ENCODE measurements at places on chromosomes 4 and X. TPM values are rescaled to one million over a fixed set of nuclear protein-coding genes. Genes with fewer than 3 reads are reported as not detected.
A peak's percentile ranks its signal among the peaks of the same experiment; 100 is the strongest.

DNA sequence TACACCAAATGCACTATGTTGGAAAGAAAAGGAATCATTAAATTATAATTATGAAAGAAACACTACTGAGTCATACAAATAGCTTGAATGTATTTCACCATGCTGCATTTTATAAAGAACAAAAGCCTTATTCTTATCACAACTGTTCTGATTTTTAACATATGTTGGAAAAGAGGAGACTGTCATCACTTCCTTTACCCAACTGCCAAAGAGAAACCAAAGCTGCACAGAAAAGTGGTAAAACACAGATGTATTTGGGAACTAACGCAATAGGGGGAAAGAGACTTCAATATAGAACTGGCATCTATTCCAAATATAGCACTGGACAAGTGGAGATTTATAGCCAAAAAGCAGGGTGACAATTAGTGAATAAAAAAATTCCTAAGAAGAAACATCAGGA, 181.0 kb downstream of the SPANXN3 start:
- no peaks in the 10 kb centered on the region for H3K36me3 ChIP-seq
- no peak for DNase-seq
- no peaks in the 10 kb centered on the region for H3K27me3 ChIP-seq
- H3K4me3 ChIP-seq, result no peak overlapping the region
- H3K27ac ChIP-seq, result no peak overlapping the region
- no peaks in the 10 kb centered on the region for H3K4me1 ChIP-seq

DNA sequence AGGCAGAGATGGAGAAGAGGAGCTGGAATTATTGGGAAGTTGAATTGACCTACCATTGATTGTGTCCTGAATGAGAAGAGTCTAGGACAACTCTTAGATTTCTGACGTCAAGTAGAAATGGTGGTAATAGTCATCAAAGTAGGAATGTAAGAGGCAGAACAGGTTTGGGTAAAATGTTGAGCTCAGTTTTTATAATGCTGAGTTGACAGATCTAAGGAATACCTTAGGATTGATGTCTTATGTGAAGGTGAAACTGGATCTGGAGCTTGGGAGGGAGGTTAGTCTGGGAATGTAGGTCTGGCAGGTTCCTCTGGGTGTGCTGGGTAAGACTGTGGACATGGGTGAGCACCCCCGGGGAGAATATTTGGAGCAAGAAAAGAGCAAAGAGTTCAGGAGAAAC, 31.9 kb downstream of the JADE1 start:
- peak overlapping the region; percentile 76 for H3K27ac ChIP-seq
- H3K4me3 ChIP-seq, result no peak overlapping the region
- peaks cover 10% of the 10 kb centered on the region for H3K36me3 ChIP-seq
- H3K27me3 ChIP-seq, result no peaks in the 10 kb centered on the region

Gene KLF8
- 9.6 TPM for total RNA-seq

DNA sequence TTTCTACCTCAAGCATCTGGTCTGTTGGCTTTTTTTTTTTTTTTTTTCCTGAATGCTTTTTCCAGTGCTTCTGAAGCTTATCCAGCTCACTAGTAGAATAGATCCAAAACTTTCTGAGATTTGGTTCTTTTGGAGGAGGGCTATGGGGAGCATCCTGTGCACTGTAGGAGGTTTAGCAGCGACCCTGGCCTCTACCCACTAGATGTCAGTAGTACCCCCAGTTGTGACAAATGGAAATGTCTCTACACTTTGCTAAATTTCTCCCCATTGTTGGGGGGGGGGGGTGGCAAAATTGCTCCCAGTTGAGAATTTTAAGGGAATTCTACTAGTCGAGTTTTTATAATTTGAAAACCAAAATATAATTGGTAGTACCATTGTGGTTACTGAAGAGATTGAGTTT, 23.0 kb upstream of the PPA2 start:
- H3K36me3 ChIP-seq, result no peaks in the 10 kb centered on the region
- H3K27me3 ChIP-seq, result no peaks in the 10 kb centered on the region
- DNase-seq, result no peak
- no peaks in the 10 kb centered on the region for H3K4me1 ChIP-seq
- no peak overlapping the region for H3K27ac ChIP-seq

Gene N4BP2
- 38.9 TPM for total RNA-seq

Gene DYNLT3
- total RNA-seq, result 13.0 TPM

DNA sequence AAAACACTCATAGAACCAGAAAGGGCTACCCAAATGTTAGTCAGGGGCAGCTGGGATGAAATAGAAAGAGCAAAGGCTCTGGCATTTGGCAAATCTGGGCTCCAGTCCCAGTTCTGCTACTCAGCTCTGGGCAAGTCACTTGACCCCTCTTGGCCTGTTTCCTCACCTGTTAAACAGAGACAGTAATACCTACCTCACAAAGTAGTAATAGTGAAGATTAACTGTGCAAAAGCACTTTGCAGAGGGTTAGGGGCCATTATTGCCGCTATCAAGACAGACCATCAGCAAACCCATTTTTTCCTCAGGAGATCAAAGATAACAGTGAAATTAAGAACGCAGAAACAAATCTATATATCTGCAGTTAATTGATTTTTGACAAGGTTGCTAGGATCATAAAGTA, 20.6 kb downstream of the ZBTB33 start:
- H3K36me3 ChIP-seq, result no peaks in the 10 kb centered on the region
- no peak for DNase-seq
- H3K4me3 ChIP-seq, result no peak overlapping the region
- peaks cover 18% of the 10 kb centered on the region for H3K4me1 ChIP-seq

Gene RAPGEF2
- 49.4 TPM for total RNA-seq

DNA sequence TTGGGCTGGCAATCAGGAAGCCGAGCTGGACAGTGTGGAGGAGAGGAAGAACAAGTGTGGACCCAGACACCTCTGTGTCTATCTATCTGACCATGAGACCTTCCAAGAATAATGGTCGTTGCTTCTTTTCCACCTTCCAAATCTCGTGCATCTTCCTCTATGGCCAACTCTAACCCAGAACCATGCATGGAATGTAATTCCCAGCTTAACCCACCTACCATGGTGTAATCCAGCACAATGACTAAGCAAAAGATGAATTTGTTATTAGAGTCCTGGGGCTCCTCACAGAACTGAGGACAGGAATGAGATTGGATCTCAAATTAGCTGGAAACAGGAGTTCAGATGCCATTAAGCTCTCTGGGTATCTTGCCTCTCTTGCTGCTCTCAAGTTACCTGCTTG, 17.4 kb upstream of the TMEM184C start:
- peaks cover 20% of the 10 kb centered on the region for H3K4me1 ChIP-seq
- H3K27ac ChIP-seq, result no peak overlapping the region
- no peaks in the 10 kb centered on the region for H3K36me3 ChIP-seq
- no peak overlapping the region for H3K4me3 ChIP-seq
- H3K27me3 ChIP-seq, result no peaks in the 10 kb centered on the region
- no peak for DNase-seq

GRCh38 chr4:78766026-78766425, 10.1 kb upstream of the BMP2K start:
- no peak overlapping the region for H3K4me3 ChIP-seq
- no peak overlapping the region for H3K27ac ChIP-seq
- H3K4me1 ChIP-seq, result peaks cover 5% of the 10 kb centered on the region
- H3K36me3 ChIP-seq, result no peaks in the 10 kb centered on the region
- no peaks in the 10 kb centered on the region for H3K27me3 ChIP-seq
- DNase-seq, result no peak

- no peak overlapping the region for H3K27ac ChIP-seq
- H3K27me3 ChIP-seq, result no peaks in the 10 kb centered on the region
- no peak overlapping the region for H3K4me3 ChIP-seq
- H3K4me1 ChIP-seq, result peaks cover 38% of the 10 kb centered on the region
- DNase-seq, result no peak
Measured at GRCh38 chr4:173212379-173212778, 43.8 kb downstream of the GALNT7 start.

Gene CTAG2
- total RNA-seq, result not detected

Gene CT45A10
- total RNA-seq, result not detected

DNA sequence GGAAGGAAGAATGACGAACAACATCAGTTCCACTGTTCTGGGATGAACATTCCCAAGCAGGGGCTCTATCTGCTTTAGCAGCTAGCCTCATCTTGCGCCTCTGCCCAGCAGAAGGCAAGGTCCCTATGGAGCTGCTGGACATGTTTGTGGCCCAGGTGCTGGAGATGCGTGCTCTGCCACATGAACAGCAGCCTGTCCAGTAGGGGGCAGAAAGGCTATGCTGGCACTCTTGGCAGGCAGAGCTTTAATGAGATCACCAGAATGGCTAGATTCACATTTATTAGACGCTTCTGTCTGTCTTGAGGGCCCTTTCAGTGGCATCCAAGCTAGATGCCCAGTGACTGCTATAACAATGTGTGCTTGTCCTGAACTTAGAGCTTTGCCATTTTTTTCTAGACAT, 1826.0 kb downstream of the STIM2 start:
- H3K36me3 ChIP-seq, result no peaks in the 10 kb centered on the region
- no peak for DNase-seq
- no peaks in the 10 kb centered on the region for H3K4me1 ChIP-seq
- H3K4me3 ChIP-seq, result no peak overlapping the region
- no peak overlapping the region for H3K27ac ChIP-seq

GRCh38 chrX:78092296-78092695, 11.8 kb upstream of the PGK1 start:
- DNase-seq, result no peak
- H3K4me1 ChIP-seq, result no peaks in the 10 kb centered on the region
- H3K27me3 ChIP-seq, result no peaks in the 10 kb centered on the region
- no peaks in the 10 kb centered on the region for H3K36me3 ChIP-seq
- no peak overlapping the region for H3K4me3 ChIP-seq
- no peak overlapping the region for H3K27ac ChIP-seq

DNA sequence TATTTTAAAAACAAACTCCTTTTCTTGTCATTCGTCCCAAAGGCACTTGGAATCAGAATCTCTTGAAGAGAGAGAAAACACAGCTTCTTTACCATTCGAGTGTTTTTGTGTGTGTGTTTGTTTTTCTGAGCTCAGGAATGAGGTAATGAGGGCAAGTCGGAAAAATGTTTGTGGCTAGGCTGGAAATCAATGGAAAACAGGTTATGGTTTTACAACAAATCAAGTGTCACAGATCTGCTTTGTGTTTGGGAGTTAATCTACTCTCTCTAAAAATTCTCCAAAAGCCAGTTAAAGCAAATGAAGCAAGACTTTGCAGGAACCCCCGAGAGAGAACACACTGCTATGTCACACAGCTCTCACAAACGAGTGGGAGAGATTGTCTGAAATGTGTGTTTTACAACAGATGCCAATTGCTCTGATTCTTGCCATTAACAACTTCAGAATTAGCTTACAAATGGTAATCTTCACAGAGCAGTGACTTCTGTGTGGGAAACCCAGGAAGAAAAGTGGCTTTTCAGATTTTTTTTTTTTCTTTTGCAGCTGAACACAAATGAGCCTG, 264.1 kb downstream of the CBLL2 start:
- no peaks in the 10 kb centered on the region for H3K27me3 ChIP-seq
- H3K27ac ChIP-seq, result no peak overlapping the region
- no peaks in the 10 kb centered on the region for H3K36me3 ChIP-seq
- DNase-seq, result no peak
- H3K4me1 ChIP-seq, result peaks cover 16% of the 10 kb centered on the region

Gene USP17L19
- not detected for total RNA-seq

DNA sequence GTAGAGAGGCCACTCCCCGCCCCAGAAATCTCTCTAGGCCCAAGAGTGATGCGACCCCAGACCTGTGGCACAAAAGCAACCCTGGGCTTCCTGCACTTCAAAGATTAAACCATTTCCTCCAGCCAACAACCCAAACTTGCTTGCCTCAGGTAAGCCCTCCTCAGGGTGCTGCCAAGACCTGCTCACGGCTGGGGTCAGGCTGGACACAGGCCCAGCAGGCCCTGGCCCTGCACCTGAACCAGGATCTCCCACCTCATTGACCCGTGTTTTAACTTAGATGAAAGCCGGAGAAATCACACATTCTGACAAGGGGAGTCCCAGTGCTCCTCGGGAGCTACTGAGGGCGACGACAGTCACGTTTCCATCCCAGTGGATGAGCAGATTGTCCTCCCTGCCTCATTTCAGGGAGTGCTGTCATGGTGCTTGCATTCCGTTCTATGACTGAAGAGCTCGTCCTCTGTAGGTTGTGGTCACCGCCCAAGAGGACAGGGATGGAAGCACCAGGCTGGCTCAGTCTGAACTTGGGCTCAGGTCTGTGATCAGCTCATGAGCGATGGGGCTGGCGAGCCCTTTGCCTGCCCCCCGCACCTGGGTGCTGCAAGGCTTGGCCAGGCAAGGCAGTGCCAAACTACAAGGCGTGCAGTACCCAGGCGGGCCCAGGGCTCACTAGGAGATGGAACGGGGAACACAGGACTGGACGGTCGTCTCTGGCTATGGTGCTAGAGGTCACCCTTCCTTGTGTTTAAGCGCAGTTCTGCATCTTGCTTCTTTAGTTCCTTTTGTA, 25.9 kb downstream of the WDR1 start:
- no peaks in the 10 kb centered on the region for H3K27me3 ChIP-seq
- peaks cover 40% of the 10 kb centered on the region for H3K36me3 ChIP-seq
- H3K4me1 ChIP-seq, result peaks cover 21% of the 10 kb centered on the region
- no peak for DNase-seq
- H3K27ac ChIP-seq, result no peak overlapping the region

GRCh38 chrX:39052751-39053150, 251.5 kb downstream of the MID1IP1 start:
- no peak overlapping the region for H3K4me3 ChIP-seq
- no peaks in the 10 kb centered on the region for H3K36me3 ChIP-seq
- no peaks in the 10 kb centered on the region for H3K27me3 ChIP-seq
- DNase-seq, result no peak

GRCh38 chr4:21848021-21848420, 100.6 kb downstream of the KCNIP4 start:
- H3K27me3 ChIP-seq, result peaks cover 12% of the 10 kb centered on the region
- no peak overlapping the region for H3K4me3 ChIP-seq
- H3K36me3 ChIP-seq, result no peaks in the 10 kb centered on the region
- no peaks in the 10 kb centered on the region for H3K4me1 ChIP-seq
- no peak overlapping the region for H3K27ac ChIP-seq

DNA sequence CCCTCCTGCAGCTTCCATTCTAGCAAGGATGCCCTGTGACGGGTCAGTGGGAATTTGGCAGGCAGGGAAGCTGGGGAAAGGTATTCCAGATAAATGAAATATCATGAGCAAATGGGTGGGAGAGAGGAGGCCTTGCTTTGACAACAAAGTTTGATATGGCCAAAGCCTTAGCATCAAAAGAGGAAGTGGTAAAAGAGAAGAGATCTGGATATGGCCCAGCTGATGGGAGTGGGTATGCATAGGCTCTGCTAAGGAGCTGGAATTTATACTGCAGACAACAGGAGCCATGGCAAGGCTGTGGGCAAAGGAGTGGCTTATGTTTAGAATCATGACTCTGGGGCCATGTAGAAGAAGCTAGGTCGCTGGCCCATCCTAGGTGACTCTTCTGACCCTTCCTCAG, 89.2 kb downstream of the PJA1 start:
- no peak overlapping the region for H3K27ac ChIP-seq
- H3K4me3 ChIP-seq, result no peak overlapping the region
- H3K36me3 ChIP-seq, result no peaks in the 10 kb centered on the region
- H3K27me3 ChIP-seq, result no peaks in the 10 kb centered on the region
- DNase-seq, result no peak

Gene MAGED4B
- 113 TPM for total RNA-seq

DNA sequence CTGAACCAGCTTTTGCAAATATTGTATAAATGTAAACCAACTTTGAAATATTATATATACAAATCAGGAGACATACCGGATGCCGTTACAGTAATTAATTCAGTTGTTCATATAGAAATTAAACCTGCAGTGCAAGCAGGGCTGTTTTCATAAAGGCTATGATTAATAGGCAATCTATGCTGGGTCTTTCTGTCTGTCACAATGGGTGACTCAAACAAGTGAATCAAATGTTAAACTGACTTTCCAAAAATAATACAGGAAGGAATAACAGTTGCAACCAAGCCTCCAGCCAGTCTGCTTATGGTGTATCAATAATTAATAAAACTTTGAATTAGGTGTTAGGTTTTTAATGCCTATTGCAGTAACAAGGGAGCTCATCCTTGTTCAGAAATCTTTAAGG, 43.9 kb downstream of the GABRB1 start:
- H3K4me3 ChIP-seq, result no peak overlapping the region
- no peak overlapping the region for H3K27ac ChIP-seq
- H3K27me3 ChIP-seq, result no peaks in the 10 kb centered on the region
- no peak for DNase-seq
- no peaks in the 10 kb centered on the region for H3K36me3 ChIP-seq
